ENCODE measurements at places on chromosomes 12 and 14. TPM values are rescaled to one million over a fixed set of nuclear protein-coding genes. Genes with fewer than 3 reads are reported as not detected.

GRCh38 chr12:6167327-6168280, 32.6 kb upstream of the CD9 start:
- no peak for DNase-seq

DNA sequence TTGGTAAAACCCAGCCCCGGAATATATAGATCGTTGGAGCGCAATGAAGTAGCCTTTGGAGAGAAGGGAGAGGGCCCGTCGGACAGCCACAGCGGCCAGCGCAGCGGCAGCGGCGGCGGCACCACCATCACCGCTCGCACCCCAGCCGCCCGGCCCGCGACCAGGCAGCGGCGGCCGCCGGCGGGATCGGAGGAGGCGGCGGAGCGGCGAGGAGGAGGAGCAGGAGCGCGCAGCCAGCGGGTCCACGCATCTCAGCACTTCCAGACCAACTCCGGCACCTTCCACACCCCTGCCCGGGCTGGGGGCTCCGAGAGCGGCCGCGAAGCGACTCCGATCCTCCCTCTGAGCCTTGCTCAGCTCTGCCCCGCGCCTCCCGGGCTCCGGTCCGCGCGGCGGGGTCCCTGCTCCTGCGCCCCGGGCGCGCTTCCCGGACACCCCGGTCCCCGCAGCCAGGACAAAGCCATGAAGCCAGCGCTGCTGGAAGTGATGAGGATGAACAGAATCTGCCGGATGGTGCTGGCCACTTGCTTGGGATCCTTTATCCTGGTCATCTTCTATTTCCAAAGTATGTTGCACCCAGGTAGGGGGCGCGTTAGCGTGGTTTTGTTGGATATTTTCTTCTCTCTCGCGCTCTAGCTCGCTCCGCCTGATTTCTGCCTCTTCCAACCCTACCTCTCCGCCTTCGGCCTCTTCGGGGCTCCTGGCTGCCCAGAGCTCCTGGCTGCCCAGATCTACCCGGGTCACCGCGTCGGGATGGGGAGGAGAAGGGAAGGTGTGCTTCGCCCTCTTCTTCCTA, 400 bp downstream of the CHST11 start:
- DNase-seq, result peak; percentile 56

DNA sequence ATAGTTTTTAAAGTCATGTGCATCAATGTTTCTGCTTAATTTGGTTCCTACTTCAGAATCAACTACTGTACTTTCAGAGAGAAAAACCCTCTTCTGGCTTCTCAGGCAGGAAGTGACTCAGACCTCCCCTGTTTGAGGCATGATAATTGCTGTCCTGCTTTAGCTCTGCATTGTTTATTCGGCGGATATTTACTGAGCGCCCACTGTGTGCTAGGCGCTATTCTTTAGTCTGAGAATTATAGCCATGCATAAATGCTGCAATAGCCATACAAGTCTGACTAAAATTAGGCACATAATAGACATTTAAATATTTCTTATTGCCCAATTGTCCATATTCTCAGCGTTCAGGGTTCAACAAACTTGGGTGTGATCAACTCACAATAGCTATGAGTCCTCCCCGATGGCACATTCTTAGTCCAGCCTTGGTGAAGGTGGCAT, 6.1 kb upstream of the AMIGO2 start:
- no peak for DNase-seq

DNA sequence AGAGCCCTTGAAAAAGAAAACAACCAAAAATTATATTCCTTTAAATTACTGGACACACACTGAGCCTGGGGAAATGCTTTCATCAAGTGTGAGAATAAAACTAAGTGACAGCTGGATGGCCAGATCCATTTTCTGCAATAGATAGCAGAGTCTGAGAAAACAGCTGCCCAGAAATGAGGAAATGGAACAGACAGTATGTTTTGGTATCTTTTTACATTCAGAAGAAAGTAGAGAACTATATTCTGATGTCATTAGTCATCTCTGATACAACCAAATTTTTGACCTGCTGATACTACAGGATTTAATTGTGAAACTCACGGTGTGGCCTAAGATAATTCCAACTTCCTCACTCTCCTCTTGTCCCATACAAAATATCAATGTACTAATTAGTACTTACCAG, 78.2 kb downstream of the HMGA2 start:
- no peak for DNase-seq

DNA sequence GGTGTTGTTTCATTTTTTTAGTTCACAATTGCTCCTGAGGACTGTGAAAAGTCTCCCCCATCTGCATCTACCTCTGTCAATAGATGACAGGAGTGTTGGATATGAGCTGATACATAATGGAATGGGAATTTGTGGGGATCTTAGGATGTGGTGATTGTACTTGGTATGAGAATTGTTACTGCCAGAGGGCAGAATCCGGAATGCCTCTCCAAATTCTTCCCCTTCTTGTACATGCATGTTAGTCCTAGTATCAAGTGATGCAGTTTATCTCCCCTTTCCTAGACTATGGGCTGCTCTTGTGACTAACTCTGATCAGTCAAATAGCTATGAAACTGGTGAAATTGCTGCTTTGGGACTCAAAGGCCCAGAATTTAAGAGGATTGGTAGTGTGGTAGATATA, 24.8 kb upstream of the NOVA1 start:
- DNase-seq, result no peak

DNA sequence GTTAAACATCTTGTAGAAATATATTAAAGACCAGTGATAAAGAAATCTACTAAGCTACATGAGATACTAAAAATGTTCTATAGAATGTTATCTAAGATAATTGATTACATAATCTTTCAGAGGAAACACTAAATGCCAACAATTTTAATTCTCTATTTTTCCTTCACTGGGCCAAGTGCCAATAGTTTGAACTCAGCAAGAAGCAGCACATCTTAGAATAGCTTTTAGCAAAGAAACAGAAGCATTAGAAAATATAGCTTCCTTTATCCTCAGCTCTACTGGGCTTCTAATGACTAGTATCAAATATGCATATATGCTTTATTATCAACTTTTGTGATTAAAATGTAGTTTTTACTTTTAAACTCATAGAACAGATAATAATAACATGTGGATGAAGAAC, 461.4 kb upstream of the USP15 start:
- DNase-seq, result no peak

DNA sequence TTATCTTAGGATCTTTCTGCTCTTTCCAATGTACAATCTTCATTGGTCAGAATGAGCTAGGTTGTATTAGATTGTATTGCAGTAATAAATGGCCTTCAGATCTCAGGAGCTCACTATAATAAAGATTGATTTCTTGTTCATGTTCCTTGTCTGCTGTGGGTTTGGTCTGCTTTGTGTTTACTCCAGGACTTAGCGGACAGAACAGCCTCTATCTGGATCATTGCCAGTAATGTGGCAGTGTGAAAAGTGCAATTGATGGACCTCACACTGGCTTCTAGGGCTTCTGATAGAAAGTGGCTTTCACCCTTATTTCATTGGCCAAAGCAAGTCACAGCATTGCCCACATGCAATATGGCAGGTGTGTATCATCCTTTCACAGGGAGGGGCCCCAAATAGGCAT, 81.2 kb downstream of the BTG1 start:
- no peak for DNase-seq

DNA sequence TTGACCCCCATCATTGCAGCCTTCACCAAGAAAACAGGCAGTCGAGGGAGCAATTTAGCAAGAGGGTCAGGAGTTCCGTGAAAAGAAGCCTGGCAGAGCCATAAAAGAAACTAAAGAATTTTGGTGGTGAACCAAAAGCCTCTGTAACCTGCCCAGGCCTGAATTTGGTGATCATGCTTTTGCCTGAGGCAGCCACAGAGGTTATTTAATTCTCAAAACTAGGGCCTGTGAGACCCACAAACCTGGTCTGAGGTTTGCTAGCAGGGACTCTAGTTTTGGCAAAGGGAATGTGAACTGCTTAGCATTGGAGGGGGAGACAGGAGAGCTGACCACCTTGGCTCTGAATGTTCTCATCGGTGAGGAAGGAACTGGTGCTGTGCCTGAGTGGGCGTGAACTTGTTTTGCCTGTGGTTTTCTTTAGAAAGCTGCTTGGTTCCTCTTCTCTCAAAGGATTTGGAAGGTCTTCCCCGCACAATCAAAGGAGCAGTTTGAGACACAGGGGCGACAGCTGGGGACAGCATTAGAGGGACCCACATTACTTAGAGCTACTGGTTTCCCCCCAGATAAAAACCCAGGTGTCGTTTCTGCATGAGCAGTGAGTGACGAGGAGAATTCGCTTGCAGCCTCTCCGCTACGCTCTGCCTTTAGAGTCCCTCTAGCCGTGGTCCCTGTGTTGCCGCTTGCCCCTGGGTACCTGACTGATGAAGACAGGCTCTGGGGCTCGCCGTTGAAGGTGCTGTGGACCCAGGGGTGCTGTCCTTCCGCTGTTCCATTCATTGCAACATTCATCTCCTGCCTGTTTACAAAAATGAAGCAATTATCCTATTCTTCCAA, 12.6 kb upstream of the WNT5B start:
- DNase-seq, result no peak

DNA sequence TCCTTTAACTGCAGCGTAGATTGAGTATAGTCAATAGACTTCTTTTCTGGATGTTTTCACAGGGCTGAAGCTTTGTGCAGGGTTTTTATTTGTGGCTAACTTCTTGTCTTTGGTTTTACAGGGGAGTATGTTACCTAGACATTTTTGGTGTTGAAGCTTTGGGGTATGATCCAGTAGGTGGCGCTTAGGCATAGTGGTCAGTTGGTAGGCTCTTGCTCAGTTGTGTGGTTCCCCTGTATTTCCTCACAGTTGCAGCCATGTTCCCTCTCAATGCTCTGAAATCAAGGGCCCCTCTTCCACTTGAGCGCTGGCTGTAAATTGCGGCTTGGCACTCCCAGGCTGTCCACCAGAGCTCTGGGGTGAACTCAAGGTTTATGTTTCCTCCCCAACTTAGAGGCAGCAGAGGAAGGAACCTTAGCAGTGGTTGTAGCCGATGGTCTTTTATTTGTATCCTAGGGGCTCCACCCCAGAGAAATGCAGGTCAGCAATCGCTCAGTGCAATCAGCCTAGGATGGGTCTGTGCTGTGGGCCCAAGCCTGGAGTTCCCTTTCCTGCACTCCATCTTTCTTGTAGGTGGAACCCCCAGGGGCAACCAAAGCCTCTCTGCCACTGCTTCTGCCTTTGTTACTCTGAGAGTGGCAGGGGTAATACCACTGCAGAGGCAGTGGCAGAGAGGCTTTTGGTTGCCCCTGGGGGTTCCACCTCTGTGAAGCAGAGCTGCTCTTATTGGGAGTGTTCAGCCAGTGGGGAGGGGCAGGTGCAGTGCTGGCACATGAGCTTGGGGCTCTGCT, 55.1 kb downstream of the CMAS start:
- peak; percentile 13 for DNase-seq

- DNase-seq, result no peak
Observed at GRCh38 chr12:70756791-70757190, 119.6 kb upstream of the PTPRB start.

- DNase-seq, result no peak
Observed at GRCh38 chr14:96270565-96271420, 14.8 kb downstream of the BDKRB1 start.

GRCh38 chr14:47300796-47301195, 374.6 kb downstream of the MDGA2 start:
- no peak for DNase-seq

- DNase-seq, result no peak
Observed at GRCh38 chr12:121255433-121255832, 41.1 kb downstream of the CAMKK2 start.

GRCh38 chr12:18402872-18403611, 141.7 kb downstream of the PIK3C2G start:
- DNase-seq, result no peak

GRCh38 chr14:99664058-99664936, 19.4 kb downstream of the HHIPL1 start:
- DNase-seq, result no peak

DNA sequence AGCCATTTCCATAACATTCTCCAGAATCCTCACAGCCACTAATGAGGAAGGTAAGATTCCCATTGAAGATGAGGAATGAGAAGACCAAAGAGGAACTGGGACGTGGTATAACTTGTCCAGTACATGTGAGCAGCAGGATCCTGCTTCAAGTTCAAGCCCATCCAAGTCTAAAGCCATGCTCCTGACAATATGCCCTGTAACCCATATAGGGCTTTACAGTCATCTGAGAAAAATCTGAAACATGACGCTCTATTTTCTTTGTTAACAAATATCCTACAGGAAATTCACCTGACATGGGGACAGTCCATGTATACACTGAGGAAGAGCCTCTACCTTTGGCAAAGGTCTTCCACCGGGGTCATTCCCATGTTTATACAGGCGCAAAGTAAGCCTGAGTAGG, 3.1 kb upstream of the ACTR6 start:
- no peak for DNase-seq

- no peak for DNase-seq
Observed at GRCh38 chr12:62516927-62517326, 50.3 kb downstream of the MON2 start.

GRCh38 chr14:103688906-103689902, 26.0 kb downstream of the XRCC3 start:
- DNase-seq, result peak; percentile 19

DNA sequence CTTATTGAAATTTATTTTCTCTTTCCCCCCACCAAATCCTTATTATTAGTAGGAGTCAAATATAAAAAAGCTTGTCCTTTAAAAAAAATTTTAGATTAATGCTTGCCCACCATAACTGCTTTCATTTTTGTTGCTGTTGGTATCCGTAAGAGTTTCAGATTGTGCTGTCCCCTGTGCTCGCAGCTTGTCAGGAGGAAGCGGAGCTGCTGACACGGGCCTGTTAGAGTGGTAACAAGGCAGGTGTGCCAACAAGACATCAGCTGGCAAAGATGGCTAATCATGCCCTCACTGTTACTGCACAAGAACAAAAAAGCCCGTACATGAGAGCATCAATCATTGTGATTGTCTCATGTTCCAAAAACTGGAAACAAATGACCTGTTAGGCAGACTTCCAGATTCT, 148.4 kb downstream of the ALG10B start:
- DNase-seq, result no peak

- peak; percentile 39 for DNase-seq
Observed at GRCh38 chr12:106329231-106329982, 26.9 kb downstream of the TCP11L2 start.

GRCh38 chr12:120361506-120362208, 7.3 kb downstream of the MSI1 start:
- DNase-seq, result peak; percentile 57

Gene CPSF6
- total RNA-seq, result 46.6 TPM

Gene C1QL4
- total RNA-seq, result not detected

Gene WSCD2
- 2.0 TPM for total RNA-seq

Gene PLEKHH1
- total RNA-seq, result 8.7 TPM

Gene PLA2G1B
- not detected for total RNA-seq

Gene KERA
- 4.8 TPM for total RNA-seq

Gene OAS1
- 9.9 TPM for total RNA-seq

Gene FAM181A
- total RNA-seq, result not detected

Gene HOXC4
- total RNA-seq, result 3.6 TPM

Gene TAS2R20
- 10.4 TPM for total RNA-seq

Gene BCL11B
- total RNA-seq, result 17.6 TPM

Gene CLEC4D
- 0.99 TPM for total RNA-seq

Gene PA2G4
- 88.2 TPM for total RNA-seq

Gene HOXC10
- total RNA-seq, result 2.6 TPM

All from skin of body (tissue), 3 donors.